Fibroblast of villous mesenchyme (primary cell): ENCODE measurements at places on chromosomes 7 and 10. TPM values are rescaled to one million over a fixed set of nuclear protein-coding genes. Genes with fewer than 3 reads are reported as not detected.
A peak's percentile ranks its signal among the peaks of the same experiment; 100 is the strongest.

DNA sequence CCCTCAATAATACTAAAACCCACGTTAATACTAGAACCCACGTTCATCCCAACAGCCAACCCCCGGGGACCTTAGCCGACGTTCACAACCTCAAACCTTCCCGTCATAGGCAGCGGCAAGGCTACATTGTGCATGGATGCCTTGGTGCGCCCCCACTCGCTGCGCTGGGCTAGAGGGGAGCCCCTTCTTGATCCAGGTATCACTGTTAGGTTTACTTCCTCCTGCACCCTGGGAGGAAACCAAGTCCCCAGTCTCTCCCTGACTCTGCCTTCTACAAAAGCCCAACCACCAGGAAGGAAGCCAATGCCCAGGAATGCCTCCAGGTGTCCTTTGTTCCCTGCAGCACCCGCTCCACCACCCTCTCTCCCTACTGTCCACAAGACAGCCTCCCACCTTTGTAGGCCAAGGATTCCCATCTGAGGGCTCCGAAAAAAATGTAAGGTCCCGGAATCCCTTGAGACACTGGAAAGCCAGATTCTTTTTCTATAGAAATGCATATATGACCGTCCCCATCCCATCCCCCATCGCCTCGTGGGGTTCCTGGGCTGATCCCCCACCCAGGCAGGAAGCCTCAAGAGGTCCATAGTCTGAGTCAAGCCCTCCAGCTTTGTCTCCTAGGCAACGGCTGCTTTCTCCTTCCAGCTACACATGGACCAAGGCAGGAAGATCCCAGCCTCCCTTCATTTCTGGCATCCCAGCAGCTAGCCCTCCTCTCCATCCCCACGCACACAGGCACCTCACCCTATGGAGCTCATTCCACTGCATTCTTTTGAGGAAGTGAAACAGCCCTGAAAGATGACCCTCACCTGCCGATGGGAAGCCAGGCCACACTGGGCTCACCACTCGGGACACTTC is 25.2 kb downstream of the CTBP2 start:
- no peak for DNase-seq

GRCh38 chr7:664402-664775 is 62.1 kb upstream of the DNAAF5 start:
- DNase-seq = no peak

- no peak for DNase-seq
Measured at GRCh38 chr7:127158659-127159058, 94.1 kb downstream of the GRM8 start.

- DNase-seq = no peak
Measured at GRCh38 chr7:45176886-45177731, 19.5 kb downstream of the RAMP3 start.

- DNase-seq = no peak
Measured at GRCh38 chr7:140600341-140600740, 40.3 kb downstream of the DENND2A start.

DNA sequence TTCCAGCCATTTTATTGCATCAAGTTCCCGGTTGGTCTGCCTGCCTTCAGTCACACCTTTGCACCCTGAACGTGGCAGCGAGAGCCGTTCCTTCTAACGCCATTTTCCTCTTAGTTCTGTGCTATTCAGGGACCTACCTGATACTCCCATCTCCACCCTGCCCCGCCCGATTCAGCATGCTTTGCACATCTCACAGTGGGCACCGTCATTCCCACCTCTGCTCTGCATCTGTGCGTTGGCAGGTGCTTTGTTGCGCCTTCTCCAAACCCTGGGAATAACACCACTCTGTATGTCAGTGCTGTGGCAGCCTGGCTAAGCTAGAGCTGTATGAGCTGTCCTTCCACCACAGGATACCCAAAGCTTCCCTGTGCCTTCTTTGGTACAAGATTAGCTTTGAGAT is 96.8 kb downstream of the ACTR3B start:
- DNase-seq = no peak

GRCh38 chr10:124472071-124472470 is 10.4 kb downstream of the LHPP start:
- DNase-seq = no peak

DNA sequence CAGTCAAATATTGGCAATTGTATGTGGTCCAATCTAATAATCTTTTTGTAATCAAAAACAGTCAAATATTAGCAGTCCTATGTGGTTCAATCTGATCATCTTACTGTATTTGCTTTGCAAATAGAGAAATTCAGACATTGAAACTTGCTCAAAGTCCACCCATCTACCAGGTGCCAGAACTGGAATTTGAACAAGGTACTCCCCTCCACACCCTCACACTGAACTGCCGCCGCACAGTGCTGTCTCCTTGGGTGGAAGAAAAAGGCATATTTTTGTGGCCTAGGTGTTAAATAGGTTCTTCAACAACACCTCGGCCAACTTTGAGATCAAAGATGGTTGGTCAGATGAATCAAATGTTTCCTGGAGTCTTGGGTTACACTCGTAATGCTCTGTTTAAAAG is 544.2 kb upstream of the GALNT17 start:
- no peak for DNase-seq

GRCh38 chr10:11936389-11937152 is 106.0 kb downstream of the UPF2 start:
- no peak for DNase-seq

DNA sequence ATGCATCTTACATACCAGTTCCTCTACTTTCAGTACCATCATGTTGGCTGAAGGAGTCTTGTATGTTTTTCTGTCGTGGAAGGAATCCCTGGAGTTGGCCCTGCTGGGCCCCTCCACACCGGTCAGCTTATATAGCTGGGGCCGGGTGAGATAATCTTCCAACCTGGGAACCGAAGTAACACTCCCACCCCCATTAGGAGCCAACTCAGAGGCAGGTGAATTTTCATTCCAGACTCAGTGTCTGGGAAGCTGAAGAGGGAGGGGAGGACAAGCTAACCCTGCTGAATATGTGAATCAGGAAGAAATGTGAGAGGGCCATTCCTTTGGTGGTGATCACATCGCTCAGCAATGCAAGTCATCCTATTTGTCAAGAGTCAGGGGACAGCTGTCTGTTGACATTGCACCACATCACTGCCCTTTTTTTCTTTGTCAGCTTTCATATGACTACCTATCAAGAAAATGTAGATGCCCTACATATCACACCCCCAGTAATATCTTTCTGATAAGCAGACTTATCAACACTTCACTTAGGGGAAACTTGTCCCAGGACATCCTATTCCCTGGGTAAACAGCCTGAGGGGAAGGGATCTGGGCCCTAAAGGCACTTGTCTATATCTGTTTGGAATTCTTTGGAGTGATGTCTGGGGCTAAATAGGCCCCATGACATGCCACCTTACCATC is at the start of gene ANKRD1:
ANKRD1 (minus strand) TSS at position 102 of the 681 bp plus-strand sequence; CDS start at position 42, 60 bp downstream.
- DNase-seq = peak; percentile 61

- no peak for DNase-seq
Measured at GRCh38 chr10:83212632-83213334, 926.5 kb upstream of the GHITM start.

DNA sequence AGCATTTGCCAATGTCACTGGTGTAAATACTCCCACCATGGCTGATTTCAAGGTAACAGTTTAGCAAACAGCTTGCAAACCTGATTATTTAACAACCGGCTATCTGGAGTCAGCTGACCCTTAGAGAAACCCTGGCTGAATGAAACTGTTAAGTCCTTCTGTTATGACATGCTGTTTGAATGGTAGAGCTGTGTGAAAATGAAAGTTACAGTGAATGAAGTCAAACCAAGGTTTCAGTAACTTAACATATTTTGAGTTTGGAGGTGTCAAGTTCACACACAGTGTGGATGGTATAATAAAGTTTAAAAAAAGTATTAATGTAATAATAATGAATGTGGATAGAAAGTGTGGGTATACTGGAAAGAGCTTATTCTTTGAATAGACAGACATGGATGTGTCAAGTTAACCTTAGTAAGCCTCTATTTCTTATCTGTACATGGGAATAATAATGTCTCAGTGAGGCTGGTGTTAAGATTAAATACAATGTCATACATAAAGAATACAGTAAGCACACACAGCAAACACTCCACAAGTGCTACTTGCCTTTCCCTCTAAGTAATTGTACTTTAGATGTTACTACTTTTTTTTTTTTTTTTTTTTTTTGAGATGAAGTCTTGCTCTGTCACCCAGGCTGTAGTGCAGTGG is 150.4 kb downstream of the TAX1BP1 start:
- no peak for DNase-seq

DNA sequence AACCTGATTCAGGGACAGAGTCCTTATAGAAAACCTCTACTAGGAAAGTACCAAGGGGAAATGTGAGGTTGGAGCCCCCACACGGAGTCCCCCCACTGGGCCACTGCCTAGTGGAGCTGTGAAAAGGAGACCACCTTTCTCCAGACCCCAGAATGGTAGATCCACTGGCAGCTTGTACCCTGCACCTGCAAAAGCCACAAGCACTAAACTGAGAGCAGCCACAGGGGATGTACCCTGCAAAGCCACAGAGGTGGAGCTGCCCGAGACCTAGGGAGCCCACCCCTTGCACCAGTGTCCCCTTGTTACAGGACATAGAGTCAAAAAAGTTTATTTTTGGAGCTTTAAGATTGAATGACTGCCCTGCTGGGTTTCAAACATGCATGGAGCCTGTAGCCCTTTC is 87.2 kb upstream of the KCNMA1 start:
- DNase-seq = no peak

DNA sequence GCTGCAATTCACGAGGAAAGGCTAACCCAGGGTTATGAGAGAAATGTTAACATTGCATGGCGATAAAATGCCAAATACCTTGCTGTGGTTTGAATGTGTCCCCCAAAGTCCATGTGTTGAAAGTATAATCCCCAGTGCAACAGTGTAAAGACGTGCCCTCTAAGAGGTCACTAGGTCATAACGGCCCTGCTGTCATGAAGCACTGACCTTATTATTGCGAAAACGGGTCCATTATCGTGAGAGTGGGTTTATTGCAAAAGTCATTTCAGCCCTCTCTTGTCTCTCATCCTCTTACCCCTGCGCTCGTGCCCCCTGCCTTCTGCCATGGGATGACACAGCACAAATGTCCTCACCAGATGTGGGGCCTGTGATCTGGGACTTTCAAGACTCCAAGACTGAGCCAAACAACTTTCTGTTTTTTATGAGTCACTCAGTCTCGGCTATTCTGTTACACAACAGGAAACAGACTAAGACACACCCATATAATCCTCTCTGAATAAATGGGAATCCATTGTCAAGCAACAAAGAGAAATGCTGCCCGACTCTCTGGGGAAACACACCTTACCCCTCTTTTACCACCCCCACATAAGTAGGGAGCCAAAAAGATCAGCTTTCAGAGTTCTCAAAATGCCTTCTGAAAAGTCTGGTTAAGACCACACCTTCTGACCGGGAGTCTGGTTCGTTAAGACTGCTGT is 73.1 kb upstream of the UCN3 start:
- DNase-seq = peak; percentile 98

DNA sequence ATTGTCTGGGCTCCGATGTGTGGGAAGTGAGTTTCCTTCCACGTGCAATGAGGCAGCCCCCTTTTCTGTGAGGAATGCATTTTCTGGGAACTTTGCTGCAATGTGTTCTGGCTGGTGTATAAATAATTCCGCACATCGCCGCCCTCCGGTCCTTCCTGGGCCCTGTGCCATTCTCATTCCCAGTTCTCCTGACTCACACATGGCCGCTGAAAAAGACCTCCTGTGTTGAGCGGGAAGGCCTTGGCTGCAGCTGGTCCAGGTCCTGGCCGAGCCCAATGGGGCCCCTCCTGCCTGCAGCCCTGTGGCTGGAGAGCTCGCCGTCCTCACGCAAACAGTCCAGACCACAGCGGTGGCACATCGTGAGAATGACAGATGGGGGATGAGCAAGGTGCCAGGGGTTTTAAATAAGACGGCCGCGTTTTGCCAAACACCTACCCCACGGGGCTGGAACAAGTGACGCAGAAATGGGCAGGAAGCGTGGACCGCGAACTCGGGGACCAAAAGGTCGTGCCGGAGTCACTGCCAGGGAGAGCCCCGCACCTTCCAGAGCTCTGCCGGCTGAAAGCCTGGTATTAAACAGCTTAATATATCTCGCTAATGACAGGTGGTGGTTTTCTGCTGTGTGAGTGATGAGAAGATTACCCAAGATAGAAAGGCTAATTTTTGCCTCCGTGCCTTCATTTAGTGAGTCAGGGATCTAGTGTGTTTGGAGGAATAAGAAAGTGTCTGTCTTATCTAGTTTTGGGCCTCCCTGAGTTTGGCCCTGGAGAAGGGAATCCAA is 37.0 kb downstream of the FAM20C start:
- peak; percentile 87 for DNase-seq

GRCh38 chr7:40348126-40348728 is 213.4 kb downstream of the SUGCT start:
- DNase-seq = no peak

GRCh38 chr7:100126931-100127865 is at the start of gene MBLAC1:
MBLAC1 (plus strand) TSS chr7:100126967; CDS start chr7:100127396, 429 bp downstream.
- DNase-seq = peak; percentile 94

DNA sequence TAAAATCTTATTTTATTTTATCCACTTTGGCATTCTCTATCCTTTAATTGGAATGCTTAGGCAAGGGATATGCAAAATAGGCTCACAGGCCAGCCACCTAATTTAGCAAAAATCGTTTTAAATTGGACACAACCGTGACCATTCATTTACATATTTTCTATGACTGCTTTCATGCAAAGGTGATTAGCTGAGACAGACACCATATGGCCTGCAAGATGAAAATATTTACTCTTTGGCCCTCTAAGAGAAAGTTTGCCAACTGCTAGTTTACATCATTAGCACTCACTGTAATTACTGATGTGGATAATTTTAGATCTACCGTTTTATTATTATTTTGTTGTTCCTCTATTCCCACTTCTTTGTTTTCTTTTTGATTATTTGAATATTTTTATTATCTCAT is 375.5 kb upstream of the LRRTM3 start:
- DNase-seq = no peak

DNA sequence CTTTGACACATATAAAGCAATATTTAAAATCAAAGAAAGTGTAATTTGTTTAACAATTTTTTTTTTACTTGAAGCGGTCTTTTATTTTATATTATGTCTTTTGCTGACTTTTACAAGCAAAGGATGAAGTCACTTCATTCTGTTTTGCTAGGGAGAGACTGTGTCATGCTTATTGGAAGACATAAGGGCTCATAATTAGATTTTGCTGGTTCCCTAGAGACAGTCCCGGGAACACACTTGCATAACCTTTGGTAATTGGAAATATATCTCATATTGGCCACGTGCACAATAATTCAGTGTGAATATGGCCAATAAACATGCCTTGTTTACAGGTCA is 448 bp upstream of the NET1 start:
- peak; percentile 7 for DNase-seq

The SLC13A1 gene
- total RNA-seq = not detected in 2 replicates

The HTRA1 gene
- 88.9 and 160 TPM in 2 replicates for total RNA-seq

The FOXI2 gene
- not detected in 2 replicates for total RNA-seq

The GPR37 gene
- 5.6 and 8.7 TPM in 2 replicates for total RNA-seq

The COX19 gene
- total RNA-seq = 7.4 and 8.2 TPM in 2 replicates

The GPRIN2 gene
- total RNA-seq = not detected in 2 replicates

The GALNT11 gene
- 35.1 and 45.3 TPM in 2 replicates for total RNA-seq

The AS3MT gene
- total RNA-seq = 5.2 and 5.5 TPM in 2 replicates
